ENCODE measurements at places on chromosomes 4 and X.

DNA sequence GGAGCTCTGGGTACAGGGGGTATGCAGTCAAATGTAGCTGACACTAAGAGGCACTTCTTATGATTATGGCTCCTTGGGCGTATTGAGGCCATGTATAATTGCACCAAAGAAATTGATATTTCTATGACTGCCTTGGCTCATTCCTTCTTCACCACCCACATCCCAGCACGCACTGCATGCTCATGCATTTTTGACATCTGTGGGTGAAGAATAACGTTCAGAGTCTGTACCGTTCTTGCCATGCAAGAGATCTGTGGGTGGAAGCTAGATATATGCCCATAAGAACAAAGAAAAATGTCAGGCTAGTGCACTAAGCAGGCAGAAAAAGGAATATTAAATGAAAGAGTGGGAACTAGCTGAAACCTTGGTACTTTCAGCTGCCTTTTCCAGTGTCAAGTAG is 93.4 kb downstream of the EMCN start:
- H3K27ac ChIP-seq = no peak overlapping the region
- peaks cover 4% of the 10 kb centered on the region for H3K27me3 ChIP-seq

DNA sequence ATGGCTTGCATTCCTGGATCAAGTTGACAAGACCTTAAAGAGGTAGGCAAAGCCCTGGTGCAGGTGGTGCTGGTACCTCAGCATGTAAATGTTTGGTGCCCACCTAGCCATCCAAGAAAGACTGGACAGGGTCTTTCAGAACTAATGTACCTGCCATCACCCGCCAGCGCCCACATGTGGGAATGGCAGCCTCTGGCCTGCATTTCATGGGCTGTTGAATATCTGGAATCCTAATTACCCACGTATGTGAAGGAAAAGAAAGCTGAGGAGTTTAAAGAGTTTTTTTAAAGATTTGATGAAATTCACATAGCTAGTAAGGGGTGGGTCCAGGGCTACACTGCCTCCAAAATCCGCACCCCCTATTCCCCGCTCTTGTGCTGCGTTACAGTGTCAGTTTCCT is 8.6 kb upstream of the CCDC149 start:
- no peak overlapping the region for H3K4me3 ChIP-seq
- no peak overlapping the region for H3K27ac ChIP-seq
- H3K27me3 ChIP-seq = peaks cover 20% of the 10 kb centered on the region
- H3K36me3 ChIP-seq = no peaks in the 10 kb centered on the region
- no peaks in the 10 kb centered on the region for H3K4me1 ChIP-seq

- H3K27me3 ChIP-seq = no peaks in the 10 kb centered on the region
- no peaks in the 10 kb centered on the region for H3K4me1 ChIP-seq
- H3K27ac ChIP-seq = no peak overlapping the region
- no peak for ATAC-seq
Observed at GRCh38 chr4:156374069-156374468, 420.4 kb upstream of the CTSO start.

DNA sequence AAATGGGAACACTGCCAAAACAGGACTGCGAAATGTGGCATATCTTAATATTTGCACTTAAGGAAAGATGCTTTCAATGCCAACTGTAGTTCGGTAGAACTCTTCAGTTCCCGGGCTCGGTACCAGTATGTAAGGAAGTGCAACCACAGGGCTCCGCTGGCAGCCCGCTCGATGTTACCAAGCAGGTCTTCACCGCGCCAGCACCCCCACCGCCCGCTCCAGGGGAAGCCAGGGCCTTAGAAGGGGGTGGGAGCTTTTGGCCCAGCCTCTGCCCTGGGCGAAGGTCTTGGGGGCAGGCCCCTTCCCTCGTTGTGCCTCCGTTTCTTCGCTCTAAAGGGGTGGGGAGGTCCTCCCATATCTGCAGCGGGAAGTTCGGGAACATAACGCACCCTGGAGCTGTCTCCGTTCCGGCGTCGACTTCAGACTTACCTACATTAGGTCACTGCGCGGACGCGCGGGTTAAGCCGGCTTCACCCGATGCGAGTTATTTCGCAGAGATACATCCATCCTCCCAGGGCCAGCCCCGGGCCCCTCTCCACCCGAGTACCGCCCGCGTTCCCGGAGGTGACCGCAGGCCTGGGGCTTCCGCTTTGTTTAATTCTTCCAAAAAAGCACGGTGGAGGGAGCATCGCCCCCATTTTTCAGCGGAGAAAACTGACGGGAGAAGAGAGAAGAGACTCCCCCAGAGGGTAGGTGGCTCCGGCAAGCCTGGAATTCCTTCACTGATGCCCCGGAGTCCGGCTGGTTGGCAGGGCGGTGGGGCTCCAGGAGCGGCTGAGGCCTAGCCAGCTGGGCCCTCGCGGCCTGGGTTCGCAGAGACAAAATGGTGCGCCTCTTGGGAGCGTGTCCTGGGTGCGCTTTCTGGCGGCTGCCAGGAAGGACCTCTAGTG is 1.0 kb upstream of the HMX1 start:
- H3K27ac ChIP-seq = no peak overlapping the region
- H3K4me3 ChIP-seq = no peak overlapping the region
- no peaks in the 10 kb centered on the region for H3K4me1 ChIP-seq
- H3K36me3 ChIP-seq = no peaks in the 10 kb centered on the region

DNA sequence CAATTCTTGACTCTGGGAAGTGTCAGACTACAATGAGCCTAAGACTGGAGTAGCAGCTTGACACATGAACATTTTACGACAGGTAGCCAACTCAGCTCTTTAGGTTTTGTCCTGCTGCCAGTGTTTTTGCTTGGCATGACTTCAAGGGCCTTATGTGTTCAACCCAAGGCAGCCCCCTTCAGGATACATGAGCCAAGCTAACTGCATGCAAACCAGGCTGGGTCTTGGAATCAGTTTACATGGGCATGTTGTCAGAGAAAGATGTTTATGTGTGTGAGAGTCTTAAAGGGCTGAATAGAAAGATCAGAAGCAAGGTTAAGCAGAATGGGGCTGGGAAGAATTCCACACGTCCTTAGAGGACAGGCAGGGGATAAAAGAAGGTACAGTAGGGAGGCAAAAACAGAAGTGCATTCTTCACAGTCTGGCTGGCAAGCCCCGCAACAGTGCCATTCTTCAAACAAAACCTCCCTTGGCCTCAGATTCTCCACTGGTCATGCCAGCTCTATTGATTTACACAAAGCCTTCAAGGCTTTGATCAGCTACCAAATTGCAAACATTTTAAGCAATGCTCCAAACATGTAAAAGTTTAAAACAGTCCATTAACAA is 97.3 kb downstream of the NKX6-1 start:
- H3K4me3 ChIP-seq = no peak overlapping the region
- H3K27me3 ChIP-seq = peaks cover 10% of the 10 kb centered on the region
- no peak for ATAC-seq

- no peak overlapping the region for H3K4me3 ChIP-seq
- peaks cover 5% of the 10 kb centered on the region for H3K4me1 ChIP-seq
- H3K27ac ChIP-seq = no peak overlapping the region
- no peaks in the 10 kb centered on the region for H3K27me3 ChIP-seq
- no peak for ATAC-seq
- no peaks in the 10 kb centered on the region for H3K36me3 ChIP-seq
Observed at GRCh38 chr4:88998001-88998400, 59.0 kb downstream of the FAM13A start.

DNA sequence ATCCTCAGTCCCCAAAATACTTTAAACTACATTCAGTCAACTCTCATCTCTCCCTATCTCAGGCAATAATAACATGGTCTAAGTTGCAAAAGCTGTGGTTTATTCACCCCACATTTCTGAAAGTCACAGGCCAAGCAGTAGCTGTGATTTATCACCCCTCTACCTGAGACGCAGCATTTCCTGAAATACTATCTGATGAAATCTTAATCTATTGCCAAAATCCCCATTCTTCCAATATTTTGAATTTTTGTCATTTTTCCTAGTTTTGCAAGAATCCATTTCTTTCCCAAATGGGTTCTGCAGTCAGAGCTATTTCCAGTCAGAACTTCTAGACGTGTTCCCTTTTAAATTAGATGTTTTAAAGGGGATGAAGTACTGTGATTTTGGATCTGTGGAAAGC is 148.3 kb downstream of the BANK1 start:
- H3K4me1 ChIP-seq = no peaks in the 10 kb centered on the region
- H3K4me3 ChIP-seq = no peak overlapping the region
- no peak for ATAC-seq
- H3K27ac ChIP-seq = no peak overlapping the region
- H3K36me3 ChIP-seq = no peaks in the 10 kb centered on the region
- peaks cover 14% of the 10 kb centered on the region for H3K27me3 ChIP-seq

GRCh38 chr4:111031001-111031579 is 408.2 kb upstream of the PITX2 start:
- H3K4me1 ChIP-seq = no peaks in the 10 kb centered on the region
- H3K36me3 ChIP-seq = no peaks in the 10 kb centered on the region
- no peak for ATAC-seq
- H3K27ac ChIP-seq = no peak overlapping the region

- no peaks in the 10 kb centered on the region for H3K4me1 ChIP-seq
- H3K4me3 ChIP-seq = no peak overlapping the region
- H3K27ac ChIP-seq = no peak overlapping the region
- ATAC-seq = no peak
- H3K27me3 ChIP-seq = peaks cover 23% of the 10 kb centered on the region
- no peaks in the 10 kb centered on the region for H3K36me3 ChIP-seq
Observed at GRCh38 chr4:145436114-145436513, 45.5 kb upstream of the SMAD1 start.

DNA sequence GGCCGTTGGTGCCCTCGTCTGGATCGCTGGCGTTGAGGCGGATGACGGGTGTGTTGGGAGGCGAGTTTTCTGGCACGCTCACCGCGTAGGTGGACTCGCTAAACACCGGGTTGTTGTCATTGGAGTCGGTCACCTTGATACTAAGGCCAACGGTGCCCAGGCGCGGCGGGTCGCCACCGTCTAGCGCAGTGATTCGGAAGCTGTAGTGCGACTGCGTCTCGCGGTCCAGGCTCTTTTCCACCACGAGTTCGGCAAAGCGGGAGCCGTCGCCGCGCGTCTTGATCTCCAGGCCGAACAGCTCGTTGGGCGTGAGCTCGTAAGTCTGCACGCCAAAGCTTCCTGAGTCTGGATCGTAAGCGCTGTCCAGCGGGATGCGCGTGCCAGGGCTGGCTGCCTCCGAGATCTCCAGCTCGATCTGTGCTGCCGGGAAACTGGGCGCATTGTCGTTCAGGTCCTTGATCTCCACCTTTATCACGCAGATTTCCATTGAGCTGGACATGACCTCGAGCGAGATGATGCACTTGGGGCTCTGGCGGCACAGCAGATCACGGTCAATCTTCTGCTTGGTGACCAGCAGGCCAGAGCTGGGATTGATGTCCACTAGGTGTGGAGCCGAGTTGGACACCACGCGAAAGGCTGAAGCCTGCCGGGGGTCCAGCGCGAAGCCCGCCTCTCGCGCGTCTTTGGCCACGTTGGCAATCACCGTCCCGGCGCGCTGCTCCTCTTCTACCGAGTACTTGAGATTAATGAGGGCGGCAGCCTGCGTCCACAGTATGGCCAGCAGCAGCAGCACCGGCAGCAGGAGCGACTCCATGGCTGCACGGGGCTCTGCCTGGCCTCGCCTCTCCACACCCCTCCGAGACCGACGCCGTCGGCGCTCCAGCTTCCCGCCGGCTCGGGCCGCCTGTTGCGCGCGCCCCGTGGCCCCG is 2.0 kb downstream of the PCDH19 start:
- peaks cover 3% of the 10 kb centered on the region for H3K4me1 ChIP-seq
- H3K27ac ChIP-seq = no peak overlapping the region
- H3K36me3 ChIP-seq = no peaks in the 10 kb centered on the region
- ATAC-seq = no peak
- H3K4me3 ChIP-seq = no peak overlapping the region
- H3K27me3 ChIP-seq = peaks cover 30% of the 10 kb centered on the region

DNA sequence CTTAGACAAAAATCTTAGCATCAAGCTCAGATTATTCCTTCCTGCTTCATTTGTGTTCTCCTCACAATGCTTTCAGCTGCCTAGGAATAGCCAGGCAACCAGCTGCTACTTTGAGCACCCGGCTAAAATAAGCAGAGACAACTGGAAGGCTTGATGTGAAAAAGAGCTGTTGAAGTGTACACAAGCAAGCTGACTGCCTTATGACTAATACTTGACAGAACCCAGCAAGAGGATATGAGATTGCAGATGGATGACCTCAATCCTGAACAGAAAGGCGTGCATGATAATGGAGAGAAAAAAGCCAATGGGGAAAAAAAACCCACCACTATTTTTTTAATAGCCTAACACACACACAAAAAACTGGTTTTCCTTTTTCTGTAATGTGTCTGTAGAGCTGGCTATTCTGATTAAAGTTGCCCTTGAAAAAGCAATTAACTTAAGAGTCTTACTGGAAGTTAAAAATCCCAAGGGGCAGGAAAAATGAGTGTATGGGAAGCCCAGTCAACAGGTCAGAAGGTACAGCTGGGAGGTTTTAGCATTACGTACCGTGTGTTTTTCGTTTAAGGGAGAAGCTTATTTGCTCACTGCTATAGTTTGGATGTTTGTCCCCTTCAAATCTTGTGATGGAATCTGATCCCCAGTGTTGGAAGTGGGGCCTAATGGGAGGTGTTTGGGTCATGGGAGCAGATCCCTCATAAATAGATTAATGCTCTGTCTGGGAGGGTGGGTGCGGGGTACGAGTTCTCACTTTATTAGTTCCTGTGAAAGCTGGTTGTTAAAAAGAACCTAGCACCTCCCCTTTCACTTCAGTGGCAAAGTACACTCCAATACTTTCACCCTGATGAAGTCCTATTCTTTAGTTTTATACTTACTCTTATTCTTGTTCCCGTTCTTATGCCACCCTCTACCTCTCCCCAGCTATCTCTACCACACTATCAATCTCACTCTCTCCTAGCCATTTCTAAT is 37.1 kb upstream of the HERC6 start:
- H3K27me3 ChIP-seq = no peaks in the 10 kb centered on the region
- ATAC-seq = peak; percentile 63
- no peak overlapping the region for H3K4me3 ChIP-seq

- H3K4me1 ChIP-seq = no peaks in the 10 kb centered on the region
- no peaks in the 10 kb centered on the region for H3K36me3 ChIP-seq
- H3K27me3 ChIP-seq = peaks cover 2% of the 10 kb centered on the region
- no peak for ATAC-seq
- no peak overlapping the region for H3K4me3 ChIP-seq
- H3K27ac ChIP-seq = no peak overlapping the region
Observed at GRCh38 chr4:147388018-147388417, 92.9 kb upstream of the EDNRA start.

GRCh38 chr4:53558065-53558801 is 33.1 kb downstream of the LNX1 start:
- H3K36me3 ChIP-seq = no peaks in the 10 kb centered on the region
- ATAC-seq = no peak
- no peak overlapping the region for H3K4me3 ChIP-seq
- H3K27me3 ChIP-seq = peaks cover 19% of the 10 kb centered on the region
- no peaks in the 10 kb centered on the region for H3K4me1 ChIP-seq

DNA sequence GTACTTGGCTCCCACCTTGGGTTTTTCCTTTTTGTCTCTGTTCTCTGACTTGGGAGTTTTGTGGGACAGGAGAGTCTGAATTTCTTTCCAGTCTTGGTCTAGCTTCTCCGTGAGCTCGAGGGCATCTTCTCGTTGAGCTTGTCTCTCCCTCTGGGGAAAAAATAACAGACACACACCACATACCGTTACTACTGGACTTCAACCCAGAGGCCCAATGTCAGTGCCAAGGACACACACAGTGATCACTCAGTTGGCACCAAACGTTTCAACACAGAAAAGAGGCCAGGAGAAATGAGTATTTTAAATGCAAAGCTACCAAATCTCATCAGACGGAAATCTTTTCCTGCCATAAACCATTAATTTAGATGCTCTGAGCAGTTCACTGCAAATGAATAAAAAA is 9.7 kb downstream of the NOP14 start:
- H3K4me1 ChIP-seq = peaks cover 55% of the 10 kb centered on the region
- no peak for ATAC-seq
- H3K27me3 ChIP-seq = no peaks in the 10 kb centered on the region
- peak overlapping the region; percentile 99 for H3K27ac ChIP-seq
- peaks cover 98% of the 10 kb centered on the region for H3K36me3 ChIP-seq

- no peak for ATAC-seq
- no peaks in the 10 kb centered on the region for H3K4me1 ChIP-seq
- H3K27me3 ChIP-seq = peaks cover 12% of the 10 kb centered on the region
- no peak overlapping the region for H3K4me3 ChIP-seq
- H3K36me3 ChIP-seq = no peaks in the 10 kb centered on the region
Observed at GRCh38 chr4:151417766-151418376, 8.9 kb downstream of the FHIP1A start.

Data from activated T-helper 17 cell treated with anti-CD3 and anti-CD28 coated beads, Interleukin-2, amount 50 U/mL, for 72 hours (primary cell).